ENCODE measurements at places on chromosomes 1 and 21.
A peak's percentile ranks its signal among the peaks of the same experiment; 100 is the strongest.

DNA sequence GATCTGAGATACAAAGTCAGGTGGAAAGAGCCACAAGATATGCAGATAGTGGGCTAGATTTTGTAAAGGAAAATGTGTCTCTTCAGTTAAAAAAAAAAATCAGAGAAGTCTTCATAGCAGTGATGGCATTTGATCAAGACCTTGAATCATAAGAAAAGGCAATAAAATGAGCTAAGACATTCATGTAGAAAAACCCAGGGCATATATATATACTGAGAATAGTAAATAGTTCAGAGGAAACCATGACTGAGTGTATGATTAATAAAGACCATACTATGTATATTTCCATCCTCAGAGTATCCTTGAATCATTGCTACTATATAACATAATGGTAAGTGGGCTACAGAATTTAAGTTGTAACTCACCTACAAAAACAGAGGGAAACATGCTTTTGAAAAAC is 321.7 kb upstream of the NR5A2 start:
- no peak for DNase-seq

DNA sequence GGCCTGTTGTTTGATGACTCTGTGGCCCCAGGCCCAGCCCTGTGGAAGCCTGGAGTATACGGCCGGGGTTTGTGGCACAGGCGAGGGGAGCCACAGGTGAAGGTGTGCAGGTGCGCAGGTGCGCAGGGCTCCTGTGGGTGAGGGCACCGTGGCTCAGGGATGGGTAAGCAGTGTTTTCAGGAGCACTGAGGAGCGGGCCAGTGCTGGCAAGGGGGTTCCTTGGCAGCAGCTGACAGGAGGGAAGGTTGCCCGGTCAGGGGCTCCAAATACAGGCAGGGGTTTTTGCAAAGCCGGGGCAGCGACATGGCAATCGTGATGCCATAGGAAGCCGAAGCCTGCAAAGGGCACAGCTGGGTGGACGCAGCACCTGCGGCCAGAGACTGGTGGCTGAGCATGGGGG is 20.7 kb downstream of the AGPAT3 start:
- no peak for DNase-seq

- DNase-seq = no peak
Measured at GRCh38 chr1:47618222-47618720, 180.4 kb downstream of the FOXD2 start.

- no peak for DNase-seq
Measured at GRCh38 chr21:15204140-15204969, 139.6 kb upstream of the NRIP1 start.

- DNase-seq = no peak
Measured at GRCh38 chr1:232880354-232880753, 70.1 kb upstream of the NTPCR start.

- no peak for DNase-seq
Measured at GRCh38 chr1:44500181-44501046, 95.4 kb downstream of the RNF220 start.

DNA sequence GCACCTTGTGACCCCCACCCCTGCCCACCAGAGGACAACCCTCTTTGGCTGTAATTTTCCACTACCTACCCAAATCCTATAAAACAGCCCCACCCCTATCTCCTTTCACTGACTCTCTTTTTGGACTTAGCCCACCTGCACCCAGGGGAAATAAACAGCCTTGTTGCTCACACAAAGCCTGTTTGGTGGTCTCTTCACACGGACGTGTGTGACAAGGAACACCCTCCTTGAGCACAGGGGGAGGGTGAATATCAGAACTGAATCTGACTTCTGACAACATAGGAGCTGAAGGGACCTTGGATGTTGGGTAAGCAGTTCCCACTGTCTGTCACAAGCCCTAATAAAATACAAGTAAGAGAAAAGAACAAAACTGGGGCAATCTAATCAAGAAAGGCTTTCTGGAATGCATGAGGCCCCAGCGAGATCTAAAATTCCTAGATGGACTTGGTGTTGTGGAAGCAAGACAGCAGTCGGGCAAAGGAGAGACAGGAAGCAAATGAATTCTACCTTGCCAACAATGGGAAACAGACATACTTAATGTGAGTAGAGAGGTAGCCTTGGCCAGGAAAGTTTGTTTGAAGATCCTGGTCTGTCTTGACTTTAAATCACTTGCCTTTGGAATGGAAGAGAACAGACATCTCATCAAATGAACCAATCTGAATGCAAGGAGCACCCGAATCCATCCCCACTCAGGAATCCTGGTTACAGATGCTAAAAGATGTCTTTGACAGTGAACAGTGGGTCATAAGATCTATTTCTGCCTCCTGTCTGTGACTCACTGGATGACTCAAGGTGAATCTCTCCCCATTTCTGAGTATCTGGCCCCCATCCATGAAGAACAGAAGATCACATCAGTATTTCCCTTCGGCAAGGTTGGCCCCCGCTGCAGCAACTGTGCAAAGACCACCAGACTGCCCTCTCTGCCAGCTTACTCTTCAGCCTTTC is 53.3 kb downstream of the OLFML3 start:
- no peak for DNase-seq

DNA sequence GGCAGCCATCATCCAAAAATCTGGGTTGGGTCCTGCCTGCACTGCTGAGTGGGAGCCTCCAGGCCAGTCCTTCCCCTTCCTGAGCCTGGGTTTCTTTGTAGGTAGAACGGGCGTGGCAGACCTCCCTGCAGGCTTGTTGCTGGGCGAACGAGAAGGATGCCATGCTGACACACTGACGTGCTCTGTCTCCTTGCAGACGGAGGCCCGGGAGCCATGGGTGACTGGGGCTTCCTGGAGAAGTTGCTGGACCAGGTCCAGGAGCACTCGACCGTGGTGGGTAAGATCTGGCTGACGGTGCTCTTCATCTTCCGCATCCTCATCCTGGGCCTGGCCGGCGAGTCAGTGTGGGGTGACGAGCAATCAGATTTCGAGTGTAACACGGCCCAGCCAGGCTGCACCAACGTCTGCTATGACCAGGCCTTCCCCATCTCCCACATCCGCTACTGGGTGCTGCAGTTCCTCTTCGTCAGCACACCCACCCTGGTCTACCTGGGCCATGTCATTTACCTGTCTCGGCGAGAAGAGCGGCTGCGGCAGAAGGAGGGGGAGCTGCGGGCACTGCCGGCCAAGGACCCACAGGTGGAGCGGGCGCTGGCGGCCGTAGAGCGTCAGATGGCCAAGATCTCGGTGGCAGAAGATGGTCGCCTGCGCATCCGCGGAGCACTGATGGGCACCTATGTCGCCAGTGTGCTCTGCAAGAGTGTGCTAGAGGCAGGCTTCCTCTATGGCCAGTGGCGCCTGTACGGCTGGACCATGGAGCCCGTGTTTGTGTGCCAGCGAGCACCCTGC is 1.4 kb downstream of the GJA4 start:
- no peak for DNase-seq

DNA sequence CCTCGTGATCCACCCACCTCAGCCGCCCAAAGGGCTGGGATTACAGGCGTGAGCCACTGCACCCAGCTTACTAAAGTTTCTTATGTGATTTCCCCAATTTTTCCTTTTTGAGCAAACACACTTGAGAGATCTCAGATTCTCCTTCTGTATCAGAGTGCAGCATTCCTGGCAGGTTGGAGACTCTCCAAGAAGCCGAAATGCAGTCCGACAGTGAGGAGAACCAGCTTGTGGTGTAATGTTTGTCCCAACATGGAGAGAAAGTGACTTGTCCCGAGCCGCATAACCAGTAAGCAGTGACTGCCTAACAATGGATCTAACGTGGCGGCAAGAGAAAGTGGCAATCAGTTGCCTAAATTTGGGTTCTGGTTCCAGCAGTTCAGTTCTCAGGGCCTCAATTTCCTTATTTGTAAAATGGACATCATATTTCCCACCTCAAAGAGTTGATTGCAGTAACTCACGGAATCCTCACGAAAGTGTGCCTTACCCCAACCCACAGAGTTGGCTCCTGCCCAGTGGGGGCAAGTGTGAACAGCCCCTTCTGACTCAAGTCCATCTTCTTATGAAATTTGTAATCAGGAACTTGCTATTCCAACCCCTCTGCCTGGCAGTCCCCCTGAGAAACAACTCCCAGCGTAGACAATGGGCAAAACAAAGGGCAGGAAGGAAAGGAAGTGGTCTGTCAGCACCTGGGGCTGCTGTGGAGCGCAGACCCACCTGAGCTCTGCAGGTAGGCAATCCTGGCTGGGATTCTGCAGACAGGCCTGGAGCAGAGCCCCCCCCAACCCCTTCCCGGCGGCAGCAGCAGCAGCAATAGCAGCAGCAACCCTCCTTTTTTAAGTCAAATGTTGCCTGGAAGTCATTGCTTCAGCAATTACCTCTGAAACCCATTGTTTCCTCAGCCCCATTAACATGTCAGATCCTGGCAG is 223.6 kb upstream of the POU3F1 start:
- DNase-seq = no peak

DNA sequence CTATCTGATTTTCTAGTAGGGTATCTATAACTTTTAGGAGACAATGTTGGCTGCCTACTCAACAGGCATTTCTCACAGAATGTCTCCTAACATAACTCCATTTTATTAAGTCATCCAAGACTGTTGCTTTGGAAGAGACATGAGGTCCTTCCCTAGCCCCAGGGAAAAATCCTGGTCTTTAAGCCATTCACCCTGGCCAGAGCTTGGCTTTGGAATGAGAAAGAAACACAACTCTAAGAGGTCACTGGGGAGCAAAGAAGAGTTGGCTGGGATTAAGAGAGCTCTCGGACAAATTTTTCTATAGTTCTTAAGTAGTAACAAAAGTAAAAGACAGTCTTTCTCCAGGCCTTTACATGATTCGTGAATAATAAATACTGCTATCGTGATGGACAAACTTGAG is 57.9 kb downstream of the PCNX2 start:
- DNase-seq = no peak

- DNase-seq = no peak
Measured at GRCh38 chr1:112532064-112532463, 23.3 kb downstream of the WNT2B start.

DNA sequence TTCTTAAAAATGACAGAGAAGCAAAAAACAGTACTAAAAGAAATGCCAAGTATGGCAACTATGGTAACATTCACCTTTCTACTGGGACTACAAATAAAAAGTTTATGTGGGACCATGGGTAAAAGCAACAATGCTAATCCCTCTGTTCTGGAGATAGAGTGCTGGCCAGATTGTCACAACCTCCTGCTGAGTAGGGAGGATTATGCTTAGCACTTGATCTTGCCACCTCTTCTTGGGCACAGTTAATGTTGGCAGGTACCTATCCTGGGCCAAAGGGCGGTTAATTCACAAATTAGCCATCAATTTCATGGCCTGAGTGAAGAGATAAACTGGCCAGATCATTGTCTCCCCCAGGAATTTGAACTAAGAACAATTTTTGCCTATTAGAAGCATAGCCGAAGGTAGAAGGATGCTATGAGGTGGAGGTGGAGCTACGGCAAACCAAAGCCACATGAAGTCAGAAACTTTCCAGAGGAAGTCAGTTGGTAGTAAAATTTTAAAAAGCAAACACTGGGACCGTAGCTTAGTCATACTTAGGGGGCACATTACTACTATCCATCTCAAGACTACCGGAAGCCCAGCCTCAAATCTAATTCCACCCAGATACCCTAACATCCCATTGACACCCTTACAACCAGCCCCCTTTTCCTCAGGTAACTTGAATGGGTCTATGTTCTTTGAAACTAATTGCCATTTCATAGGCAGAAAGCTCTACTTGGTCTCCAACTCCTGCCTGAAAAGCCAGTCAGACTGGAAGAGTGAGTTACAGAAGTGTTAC is 2.7 kb downstream of the SCYL3 start:
- peak; percentile 42 for DNase-seq

DNA sequence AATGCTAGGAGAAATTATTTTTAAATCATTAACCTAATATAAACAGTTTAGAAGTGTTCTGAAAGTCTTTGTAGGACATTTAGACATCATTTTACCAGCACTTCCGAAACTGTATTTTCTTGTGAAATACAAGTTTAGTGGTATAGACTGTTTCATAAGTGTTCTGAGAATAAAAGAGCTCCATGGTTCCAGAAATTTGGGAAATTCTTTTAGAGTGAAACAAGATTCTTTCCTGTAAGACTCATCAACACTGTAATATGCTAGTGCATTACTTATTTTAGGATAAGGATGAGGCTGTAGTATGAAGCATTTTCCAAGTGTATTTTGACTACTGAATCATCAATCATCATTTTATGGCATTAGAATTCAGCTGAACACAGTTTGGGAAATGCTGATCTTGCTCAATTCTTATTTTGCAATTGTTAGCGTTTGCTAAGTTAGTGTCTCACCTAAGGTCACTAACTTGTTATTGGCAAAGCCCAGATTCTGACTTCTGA is 73.4 kb downstream of the CEP350 start:
- DNase-seq = no peak

GRCh38 chr1:163774401-163774945 is 452.7 kb downstream of the NUF2 start:
- DNase-seq = no peak

GRCh38 chr1:33381977-33382376 is 48.9 kb downstream of the PHC2 start:
- no peak for DNase-seq

DNA sequence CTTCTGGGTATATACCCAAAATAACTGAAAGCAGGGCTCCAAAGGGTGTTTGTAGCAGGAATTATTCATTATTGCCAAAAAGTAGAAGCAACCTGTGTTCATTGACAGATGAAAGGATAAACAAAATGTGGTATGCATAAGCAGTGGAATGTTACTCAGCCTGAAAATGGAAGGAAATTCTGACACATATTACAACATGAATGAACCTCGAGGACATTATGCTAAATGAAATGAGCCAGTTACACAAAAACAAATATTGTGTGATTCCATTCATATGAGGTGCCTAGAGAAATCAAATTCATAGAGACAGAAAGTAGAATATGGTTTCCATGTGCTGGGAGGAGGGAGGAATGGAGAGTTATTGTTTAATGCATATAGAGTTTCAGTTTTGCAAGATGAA is 86.3 kb upstream of the ARTN start:
- DNase-seq = no peak

- no peak for DNase-seq
Measured at GRCh38 chr1:181344091-181344490, 139.2 kb upstream of the CACNA1E start.

GRCh38 chr1:52632732-52633290 is at the start of gene SHISAL2A:
TSS of gene SHISAL2A (plus strand) at chr1:52633168. CDS start at chr1:52633494, 326 bp downstream.
- peak; percentile 39 for DNase-seq

- no peak for DNase-seq
Measured at GRCh38 chr1:18951416-18951815, 5.1 kb downstream of the IFFO2 start.

DNA sequence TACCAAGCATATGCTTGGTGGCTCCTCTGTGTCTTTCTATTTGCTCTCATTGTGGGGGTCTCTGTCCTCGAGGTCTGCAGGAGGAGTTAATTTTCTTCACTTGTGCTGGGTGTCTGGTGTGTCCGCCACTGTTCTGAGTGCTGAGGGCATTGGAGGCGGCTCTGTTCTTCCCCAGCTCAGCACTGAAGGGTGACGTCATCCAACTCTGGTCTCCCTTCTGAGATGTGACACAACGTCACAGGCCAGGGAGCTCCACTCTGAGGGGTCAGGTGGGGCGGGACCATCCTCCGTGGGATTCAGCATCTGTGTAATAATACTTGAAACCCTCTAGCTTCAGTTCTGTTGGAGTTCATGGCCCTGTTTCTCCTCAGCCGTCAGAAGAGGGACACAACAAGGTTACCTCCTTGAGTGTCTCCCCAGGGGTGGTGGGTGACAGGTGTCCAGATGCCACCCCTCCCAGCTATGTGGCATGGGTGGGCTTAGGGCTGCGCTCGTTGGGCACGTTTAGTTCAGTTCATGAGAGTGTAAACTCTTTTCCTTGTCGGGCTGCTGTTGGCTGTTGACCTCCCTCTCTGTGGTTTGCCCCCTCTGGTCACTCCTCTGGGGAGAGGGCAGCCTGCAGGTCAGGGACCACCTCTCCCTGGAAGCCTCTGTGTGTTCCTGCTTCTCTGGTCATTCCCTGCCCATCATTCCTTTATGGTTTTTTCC is 3.1 kb downstream of the IBA57 start:
- no peak for DNase-seq

- DNase-seq = no peak
Measured at GRCh38 chr1:65289449-65289848, 19.9 kb upstream of the DNAJC6 start.

Measured in activated T-helper 2 cell treated with anti-CD3 and anti-CD28 coated beads, Interferon-gamma antibody, Interleukin-2, Interleukin-4, amounts not matched to agents 10 μg/mL and 5 μg/mL and 100 μg/mL, durations not matched to agents 14 hours and 24 hours and 36 hours (primary cell).